ENCODE measurements at places on chromosomes 13 and 19. TPM values are rescaled to one million over a fixed set of nuclear protein-coding genes. Genes with fewer than 3 reads are reported as not detected.

Gene RBM42
- 59.8 TPM for polyA plus RNA-seq

Gene ANKRD10
- 153 TPM for polyA plus RNA-seq

Gene GPX4
- polyA plus RNA-seq, result 693 TPM

Gene MEIOSIN
- polyA plus RNA-seq, result 0.14 TPM

GRCh38 chr19:3792114-3792513, 5.9 kb upstream of the MATK start:
- DNase-seq, result no peak

DNA sequence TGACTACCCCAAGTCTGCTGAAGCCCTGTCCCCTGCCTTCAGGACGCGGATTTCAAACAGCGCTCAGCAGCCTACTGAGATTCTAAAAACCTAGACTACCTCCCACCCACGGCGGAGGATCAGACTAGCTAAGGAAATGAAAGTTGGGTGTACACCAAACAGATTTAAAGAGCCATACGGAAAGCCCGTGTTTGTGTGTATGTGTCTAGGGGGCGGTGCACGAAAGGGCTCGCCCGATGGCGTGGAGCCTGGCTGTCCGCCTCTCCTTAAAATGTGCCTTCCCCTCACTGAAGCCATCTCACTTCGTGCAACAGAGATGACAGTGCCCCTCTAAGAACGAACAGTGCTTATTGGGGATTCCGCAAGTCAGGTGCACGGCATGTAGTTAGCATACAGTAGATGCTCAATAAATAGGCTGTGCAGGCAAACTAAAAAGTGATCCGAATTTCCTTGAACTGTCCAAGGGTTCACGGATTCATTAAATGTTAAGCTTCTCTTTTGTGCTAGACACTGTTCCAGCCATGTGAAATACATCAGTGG, 639 bp downstream of the LENG1 start:
- no peak for DNase-seq

- DNase-seq, result no peak
These were observed 12.8 kb downstream of the RGCC start for GRCh38 chr13:41470196-41470595.

DNA sequence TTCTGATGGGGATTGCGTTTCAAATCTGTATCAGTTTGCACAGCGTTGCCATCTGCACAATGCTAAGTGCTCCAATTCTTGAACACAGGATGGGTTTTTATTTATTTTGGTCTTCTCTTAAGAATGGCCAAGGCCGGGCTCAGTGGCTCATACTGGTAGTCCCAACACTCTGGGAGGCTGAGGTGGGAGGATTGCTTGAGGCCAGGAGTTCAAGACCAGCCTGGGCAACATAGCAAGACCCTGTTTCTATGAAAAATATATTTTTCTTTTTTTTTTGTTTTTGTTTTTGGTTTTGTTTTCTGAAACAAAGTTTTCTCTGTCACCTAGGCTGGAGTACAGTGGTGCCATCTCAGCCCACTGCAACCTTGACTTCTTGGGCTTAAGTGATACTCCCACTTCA, 5.5 kb upstream of the YJEFN3 start:
- DNase-seq, result no peak

DNA sequence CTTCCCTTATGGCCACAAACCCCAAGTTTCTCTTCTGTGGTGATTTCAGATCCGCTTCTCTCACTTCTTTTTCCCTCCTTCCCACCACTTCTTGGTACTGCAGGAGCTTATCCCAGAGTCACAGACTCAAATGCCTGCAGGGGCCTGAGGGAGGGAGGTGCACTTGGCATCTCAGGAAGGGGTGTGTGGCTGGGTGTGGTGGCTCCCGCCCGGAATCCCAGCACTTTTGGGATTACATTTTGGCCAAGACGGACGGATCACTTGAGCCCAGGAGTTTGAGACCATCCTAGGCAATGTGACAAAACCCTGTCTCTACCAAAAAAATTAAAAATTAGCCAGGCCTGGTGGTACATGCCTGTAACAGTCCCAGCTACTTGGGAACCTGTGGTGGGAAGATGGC, 5.6 kb downstream of the USF2 start:
- DNase-seq, result no peak

DNA sequence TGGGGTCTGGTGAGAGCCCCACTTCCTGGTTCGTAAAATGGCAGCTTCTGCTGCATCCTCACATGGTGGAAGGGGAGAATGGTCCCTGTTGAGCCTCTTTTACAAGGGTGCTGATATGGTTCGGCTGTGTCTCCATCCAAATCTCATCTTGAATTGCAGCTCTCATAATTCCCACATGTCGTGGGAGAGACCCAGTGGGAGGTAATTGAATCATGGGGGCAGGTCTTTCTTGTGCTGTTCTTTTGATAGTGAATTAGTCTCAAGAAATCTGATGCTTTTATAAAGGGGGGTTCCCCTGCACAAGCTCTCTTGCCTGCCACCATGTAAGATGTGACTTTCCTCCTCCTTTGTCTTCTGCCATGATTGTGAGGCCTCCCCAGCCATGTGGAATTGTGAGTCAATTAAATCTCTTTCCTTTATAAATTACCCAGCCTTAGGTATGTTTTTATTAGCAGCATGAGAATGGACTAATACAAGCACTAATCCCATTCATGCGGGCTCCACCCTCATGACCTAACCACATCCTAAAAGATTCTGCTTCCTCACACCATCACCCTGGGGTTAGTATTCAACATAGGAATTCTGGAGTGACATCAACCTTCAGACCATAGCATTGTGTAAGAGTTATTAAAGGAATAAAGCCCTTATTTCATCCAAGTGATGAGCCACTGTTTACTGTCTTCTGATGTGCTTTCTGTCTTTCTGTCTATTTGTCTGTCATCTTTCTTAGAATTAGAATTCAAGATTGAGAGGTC, 159.0 kb upstream of the IRS2 start:
- no peak for DNase-seq

- DNase-seq, result no peak
These were observed 2.1 kb upstream of the ZNF181 start for GRCh38 chr19:34731964-34732363.

GRCh38 chr19:16298334-16298733, 26.3 kb upstream of the KLF2 start:
- no peak for DNase-seq

GRCh38 chr13:40652588-40652940, 13.9 kb downstream of the FOXO1 start:
- DNase-seq, result no peak

DNA sequence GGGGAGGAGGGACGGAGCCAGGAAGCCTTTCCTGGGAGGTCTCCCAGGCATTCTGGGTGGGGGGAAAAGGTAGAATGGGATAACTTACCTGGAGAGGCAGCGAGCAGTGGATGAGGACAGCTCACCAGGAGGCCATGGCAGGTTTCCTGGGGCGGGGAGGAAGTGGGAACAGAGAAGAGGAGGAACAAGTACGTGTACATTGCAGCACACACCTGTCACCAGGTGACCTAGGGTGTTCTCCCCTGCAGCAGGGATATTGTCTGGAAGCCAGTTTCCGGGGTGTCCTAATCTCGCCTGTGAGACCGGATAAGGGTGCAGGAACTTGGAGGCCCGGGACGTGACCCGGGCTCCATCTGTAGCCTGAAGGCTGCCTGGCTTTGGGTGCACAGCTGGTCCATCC, at the start of gene FUT3:
TSS of gene FUT3 (minus strand) at position 148 of the 400 bp plus-strand sequence.
- DNase-seq, result no peak

- no peak for DNase-seq
These were observed 258.2 kb upstream of the IRS2 start for GRCh38 chr13:110044551-110045111.

GRCh38 chr19:19368087-19368486, 37.4 kb upstream of the GATAD2A start:
- no peak for DNase-seq

GRCh38 chr13:31945202-31945961, 86.2 kb upstream of the FRY start:
- DNase-seq, result no peak

GRCh38 chr19:39497701-39497995, 1.1 kb upstream of the DLL3 start:
- no peak for DNase-seq

Data from H1 (cell line).